Activated CD4-positive, alpha-beta T cell treated with anti-CD3 and anti-CD28 coated beads, Interleukin-2, amount 10 ng/mL, durations not matched to agents 7 days and 5 days (primary cell): ENCODE measurements at places on chromosomes 5 and 9. TPM values are rescaled to one million over a fixed set of nuclear protein-coding genes. Genes with fewer than 3 reads are reported as not detected.
A peak's percentile ranks its signal among the peaks of the same experiment; 100 is the strongest.

DPM2 gene
- 80.4 TPM for total RNA-seq

DNA sequence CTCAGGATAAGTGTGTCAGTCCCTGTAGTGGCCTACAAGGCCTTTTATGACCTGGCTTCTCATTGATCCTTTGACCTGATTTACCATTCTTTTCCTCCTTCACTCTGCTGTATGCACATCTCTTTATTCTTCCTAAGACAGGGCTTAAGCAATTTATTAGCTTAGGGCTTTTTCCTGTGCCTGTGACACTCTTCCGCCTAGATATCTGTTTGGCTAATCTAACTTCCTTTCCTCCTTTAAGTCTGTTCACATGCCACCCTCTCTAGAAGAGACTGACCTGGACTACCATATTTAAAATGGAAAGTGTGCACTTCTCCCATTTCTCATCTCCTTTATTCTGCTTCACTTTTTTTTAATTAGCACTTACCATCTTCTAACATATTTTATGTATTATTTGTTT is 29.1 kb downstream of the FOCAD start:
- no peaks in the 10 kb centered on the region for H3K27me3 ChIP-seq
- no peak overlapping the region for H3K4me3 ChIP-seq
- H3K4me1 ChIP-seq: peaks cover 6% of the 10 kb centered on the region

ANGPTL2 gene
- total RNA-seq: not detected

- H3K4me3 ChIP-seq: no peak overlapping the region
- peaks cover 35% of the 10 kb centered on the region for H3K36me3 ChIP-seq
- no peaks in the 10 kb centered on the region for H3K27me3 ChIP-seq
- DNase-seq: peak; percentile 33
These were observed 831 bp downstream of the KLHL3 start for GRCh38 chr5:137734962-137735554.

DNA sequence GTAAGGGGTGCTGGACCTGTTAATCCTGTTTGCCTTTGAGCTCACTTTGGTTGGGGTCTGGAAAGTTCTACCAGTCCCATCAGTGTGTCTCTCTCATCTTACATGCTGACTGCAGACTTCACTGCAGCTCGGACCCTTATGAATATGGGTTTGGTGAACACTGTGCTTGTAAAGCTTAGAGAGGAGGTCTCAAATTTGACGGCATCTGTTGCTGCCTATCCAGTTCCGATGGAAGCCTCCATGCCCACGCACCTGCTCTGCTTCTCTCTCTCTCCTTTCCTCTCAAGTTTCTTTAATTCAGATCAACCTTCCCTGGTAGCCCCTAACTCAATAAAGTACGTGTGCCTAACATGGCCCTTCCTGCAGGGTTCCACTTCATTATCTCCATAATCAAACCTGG is 217.9 kb downstream of the HSPA4 start:
- no peak overlapping the region for H3K27ac ChIP-seq
- H3K36me3 ChIP-seq: no peaks in the 10 kb centered on the region
- DNase-seq: no peak
- H3K4me3 ChIP-seq: no peak overlapping the region
- no peaks in the 10 kb centered on the region for H3K27me3 ChIP-seq

NDST1 gene
- 0.50 TPM for total RNA-seq

PCDHGA6 gene
- not detected for total RNA-seq

DNA sequence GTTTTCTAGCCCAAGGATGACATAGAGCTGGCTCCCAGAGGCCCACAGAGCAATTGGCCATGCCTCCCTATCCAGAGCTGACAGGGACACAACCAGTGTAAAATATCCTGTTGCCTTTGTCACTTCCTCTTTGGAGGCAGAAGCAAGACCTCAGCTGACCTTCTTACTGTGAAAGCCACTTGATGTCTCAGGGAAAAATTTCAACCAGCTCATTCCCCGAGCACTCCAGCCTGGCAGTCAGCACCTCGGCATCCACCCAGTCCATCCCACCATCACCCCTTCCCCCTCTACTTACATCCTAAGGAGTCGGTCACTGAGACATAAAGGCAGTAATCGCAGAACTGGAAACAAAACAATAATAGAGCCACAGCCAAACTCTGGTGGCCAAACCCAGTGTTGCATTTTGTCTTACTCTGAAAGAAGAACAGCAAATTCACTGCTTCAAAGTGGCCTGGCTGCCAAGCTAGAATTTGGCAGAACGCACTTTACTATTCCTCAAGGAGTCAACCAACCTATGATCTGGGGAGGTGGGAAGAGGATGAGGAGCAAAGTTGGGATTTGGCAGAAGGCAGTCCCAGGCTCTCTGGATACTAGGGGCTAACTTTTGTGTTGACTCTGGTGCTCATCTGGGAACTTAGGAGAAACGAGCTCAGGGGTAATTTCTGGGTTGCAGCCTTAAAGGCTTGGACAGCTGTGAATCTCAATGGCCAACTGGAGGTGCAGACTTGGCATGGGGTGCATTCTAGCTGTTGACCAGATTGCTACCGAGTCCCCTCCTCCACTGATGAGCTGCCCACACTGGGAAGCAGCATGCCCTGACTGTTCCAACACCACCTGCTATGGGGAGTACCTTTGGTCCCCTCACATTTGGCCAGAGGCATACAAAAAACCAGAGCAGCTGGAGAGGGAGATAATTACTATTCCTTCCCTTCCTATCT is 13.6 kb downstream of the NIPAL4 start:
- no peak for DNase-seq
- peaks cover 29% of the 10 kb centered on the region for H3K4me1 ChIP-seq
- H3K27ac ChIP-seq: peak overlapping the region; percentile 62
- no peaks in the 10 kb centered on the region for H3K27me3 ChIP-seq

GRCh38 chr9:132995879-132996278 is 17.4 kb downstream of the GFI1B start:
- peaks cover 9% of the 10 kb centered on the region for H3K4me1 ChIP-seq
- no peaks in the 10 kb centered on the region for H3K36me3 ChIP-seq
- no peak overlapping the region for H3K4me3 ChIP-seq
- peaks cover 19% of the 10 kb centered on the region for H3K27me3 ChIP-seq
- DNase-seq: no peak

DNA sequence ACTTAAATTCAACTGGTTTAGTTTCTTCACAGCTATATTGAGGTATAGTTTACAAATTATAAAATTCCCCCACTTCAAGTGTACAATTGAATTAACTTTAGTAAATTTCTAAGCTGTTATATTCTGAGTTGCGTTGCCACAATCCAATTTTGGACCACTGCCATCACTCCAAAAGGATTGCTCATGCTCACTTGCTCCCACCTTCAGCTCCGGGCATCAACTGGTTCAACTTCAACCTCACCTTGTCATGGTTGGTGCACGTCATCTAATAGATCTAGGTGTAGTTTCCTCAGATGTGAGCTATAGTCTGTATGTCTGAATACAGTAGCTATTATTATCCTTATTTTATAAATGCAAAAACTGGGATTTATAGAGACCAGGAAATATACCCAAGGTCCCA is 942.5 kb upstream of the WWC1 start:
- no peak overlapping the region for H3K27ac ChIP-seq
- H3K4me3 ChIP-seq: no peak overlapping the region
- DNase-seq: no peak
- no peaks in the 10 kb centered on the region for H3K36me3 ChIP-seq
- no peaks in the 10 kb centered on the region for H3K27me3 ChIP-seq
- H3K4me1 ChIP-seq: no peaks in the 10 kb centered on the region

GRCh38 chr5:174996941-174997340 is 272.6 kb downstream of the MSX2 start:
- H3K27me3 ChIP-seq: no peaks in the 10 kb centered on the region
- H3K4me3 ChIP-seq: no peak overlapping the region
- DNase-seq: no peak
- H3K27ac ChIP-seq: no peak overlapping the region

- H3K27ac ChIP-seq: no peak overlapping the region
- no peak for DNase-seq
- H3K4me1 ChIP-seq: no peaks in the 10 kb centered on the region
These were observed 232.5 kb downstream of the SPATA31A1 start for GRCh38 chr9:39587844-39588499.

- peaks cover 4% of the 10 kb centered on the region for H3K4me1 ChIP-seq
- no peaks in the 10 kb centered on the region for H3K36me3 ChIP-seq
- no peak overlapping the region for H3K27ac ChIP-seq
- peak; percentile 7 for DNase-seq
- no peaks in the 10 kb centered on the region for H3K27me3 ChIP-seq
- no peak overlapping the region for H3K4me3 ChIP-seq
These were observed 172.5 kb upstream of the GLRA1 start for GRCh38 chr5:152097128-152097527.

MAN2A1 gene
- total RNA-seq: 45.9 TPM

PNPLA7 gene
- total RNA-seq: 4.4 TPM

GARIN3 gene
- total RNA-seq: not detected

PFN3 gene
- total RNA-seq: not detected

CDH18 gene
- total RNA-seq: not detected

DNA sequence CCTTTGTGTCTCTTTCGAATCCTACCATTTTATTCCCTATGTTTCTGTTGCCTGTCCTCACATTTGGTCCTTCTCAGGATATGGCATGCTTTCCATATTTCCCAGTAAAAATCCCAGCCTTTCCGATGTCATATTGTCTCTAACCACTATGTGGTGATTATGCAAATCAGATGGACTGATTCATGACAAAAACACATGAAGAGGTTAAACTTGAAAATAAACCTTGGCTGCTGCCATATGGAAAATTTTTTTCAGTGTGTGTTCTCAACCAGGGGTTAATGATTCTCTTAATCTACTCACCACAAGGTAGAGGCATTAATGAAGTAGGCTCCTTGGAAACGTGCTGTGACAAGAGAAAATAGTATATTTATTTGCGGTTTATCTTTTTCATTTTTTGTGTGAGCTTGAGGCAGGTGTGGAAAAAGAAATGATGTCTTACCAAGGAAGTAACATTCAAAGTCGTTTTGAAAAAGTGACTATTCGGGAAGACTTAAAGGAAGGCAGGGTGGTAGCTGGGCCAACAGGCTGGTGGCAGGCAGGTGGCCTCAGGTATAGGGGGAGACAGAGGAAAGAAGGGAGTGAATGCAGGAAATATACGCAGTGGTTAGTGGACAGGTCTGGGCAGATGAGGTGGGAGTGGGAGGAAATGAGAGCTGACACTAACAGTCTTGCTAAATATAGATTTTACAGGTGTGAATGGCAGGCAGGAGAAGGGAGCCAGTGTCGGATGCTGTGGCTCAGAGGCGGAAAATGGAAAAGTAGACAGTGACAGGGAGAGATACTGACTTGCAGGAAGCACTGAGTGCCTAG is 46.2 kb downstream of the DMRT2 start:
- DNase-seq: no peak
- no peak overlapping the region for H3K27ac ChIP-seq
- no peak overlapping the region for H3K4me3 ChIP-seq

DNA sequence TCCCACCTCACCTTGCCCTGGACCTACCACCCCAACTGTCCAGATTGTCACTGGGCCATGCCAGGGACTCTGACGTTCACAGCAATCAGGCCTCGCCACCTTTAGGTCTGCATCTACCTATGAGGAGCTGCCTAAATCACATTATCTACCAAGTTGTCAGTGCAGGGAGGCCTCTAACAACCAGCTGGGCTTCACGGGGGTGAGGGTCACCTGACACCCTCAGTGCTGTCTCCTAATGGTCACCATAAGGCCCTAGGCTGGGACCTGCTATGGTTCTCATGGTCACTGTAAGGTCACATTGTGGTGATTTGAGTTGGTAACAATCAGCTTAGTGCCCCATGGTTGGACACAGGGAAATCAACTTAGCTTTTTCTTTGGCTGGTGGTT is 119.2 kb upstream of the CXCL14 start:
- DNase-seq: no peak
- no peaks in the 10 kb centered on the region for H3K4me1 ChIP-seq
- no peaks in the 10 kb centered on the region for H3K36me3 ChIP-seq
- H3K27me3 ChIP-seq: no peaks in the 10 kb centered on the region
- H3K4me3 ChIP-seq: no peak overlapping the region

DNA sequence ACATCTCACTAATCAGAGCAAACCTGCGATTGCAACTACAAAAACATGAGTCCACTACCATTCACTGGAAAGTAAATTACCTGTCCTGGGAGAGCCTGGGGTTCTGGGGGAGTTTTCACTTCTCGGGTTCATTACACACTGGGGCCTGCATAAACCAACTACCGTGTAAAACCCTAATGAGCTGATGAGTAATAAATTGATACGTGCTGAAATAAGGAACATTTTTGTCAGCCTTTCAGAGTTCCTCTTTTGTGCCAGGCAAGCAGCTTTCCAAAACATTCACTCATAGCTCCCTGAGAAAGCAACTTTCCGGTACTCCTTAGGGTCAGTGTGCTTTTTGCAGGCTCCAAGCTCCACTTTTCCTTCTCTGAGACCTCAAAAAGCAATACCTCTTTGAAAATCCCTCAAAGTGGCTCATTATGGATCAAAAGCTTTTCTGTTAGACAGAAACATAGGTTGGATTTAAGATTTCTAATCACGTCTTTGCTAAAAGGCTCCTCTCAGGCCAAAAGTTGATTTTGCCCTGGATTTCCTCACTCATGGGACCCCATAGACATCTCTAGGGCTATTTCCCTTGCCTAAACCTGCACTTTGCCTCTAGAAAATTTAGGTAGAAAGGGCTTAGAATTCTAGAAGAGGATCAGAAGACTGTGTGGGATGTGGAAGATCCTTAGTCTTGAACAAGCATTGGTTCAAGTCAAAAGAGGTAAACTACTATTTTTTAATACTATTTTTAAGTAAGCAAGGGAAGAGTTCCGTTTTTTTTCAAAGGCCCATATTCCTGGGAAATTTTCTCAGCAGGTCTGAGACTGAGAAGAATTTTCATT is 74.8 kb downstream of the ST8SIA4 start:
- H3K4me3 ChIP-seq: no peak overlapping the region
- DNase-seq: no peak
- H3K4me1 ChIP-seq: peaks cover 21% of the 10 kb centered on the region
- H3K27ac ChIP-seq: peak overlapping the region; percentile 51
- no peaks in the 10 kb centered on the region for H3K27me3 ChIP-seq

PWWP2A gene
- 27.0 TPM for total RNA-seq

SLC44A1 gene
- 19.6 TPM for total RNA-seq

DNA sequence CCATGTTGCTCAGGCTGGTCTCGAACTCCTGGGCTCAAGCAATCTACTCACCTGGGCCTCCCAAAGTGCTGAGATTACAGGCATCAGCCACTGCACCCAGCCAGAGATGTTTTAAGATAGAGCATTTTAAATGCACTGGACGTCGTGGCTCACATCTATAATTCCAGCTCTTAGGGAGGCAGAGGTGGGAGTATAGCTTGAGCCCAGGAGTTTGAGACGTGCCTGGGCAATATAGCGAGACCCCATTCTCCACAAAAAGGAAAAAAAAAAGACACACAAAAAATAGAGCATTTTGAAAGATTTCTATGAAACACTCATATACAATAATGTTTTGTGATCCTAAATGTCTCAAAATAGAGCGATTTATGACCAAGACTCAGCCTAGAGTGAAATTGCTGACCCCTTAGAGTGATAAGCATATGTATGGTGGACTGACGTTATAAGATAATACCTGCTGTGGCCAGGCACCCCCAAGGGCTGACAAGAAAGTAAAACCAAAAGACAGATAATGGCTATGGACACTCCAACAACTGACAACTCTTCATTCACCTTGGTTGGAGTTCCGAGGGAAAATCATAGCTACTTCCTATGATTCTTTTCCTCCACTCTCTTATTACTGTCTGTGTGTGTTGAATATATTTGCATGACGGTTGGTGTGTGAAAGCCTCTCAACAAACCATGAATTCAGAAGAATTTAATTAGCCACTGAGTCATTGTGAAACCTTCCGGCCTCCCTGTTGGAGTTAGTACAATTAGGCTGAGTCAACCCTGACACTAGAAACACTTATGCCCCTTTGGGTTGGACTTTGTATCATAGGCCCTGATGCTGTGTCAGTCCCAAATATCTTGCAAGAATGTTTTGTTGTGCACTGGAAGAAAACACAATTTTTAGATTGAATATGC is 526.5 kb upstream of the NUDT12 start:
- H3K4me1 ChIP-seq: no peaks in the 10 kb centered on the region
- no peaks in the 10 kb centered on the region for H3K27me3 ChIP-seq
- no peak overlapping the region for H3K4me3 ChIP-seq
- no peaks in the 10 kb centered on the region for H3K36me3 ChIP-seq
- no peak for DNase-seq
